ENCODE measurements at places on chromosomes 3 and 15.
A peak's percentile ranks its signal among the peaks of the same experiment; 100 is the strongest.

DNA sequence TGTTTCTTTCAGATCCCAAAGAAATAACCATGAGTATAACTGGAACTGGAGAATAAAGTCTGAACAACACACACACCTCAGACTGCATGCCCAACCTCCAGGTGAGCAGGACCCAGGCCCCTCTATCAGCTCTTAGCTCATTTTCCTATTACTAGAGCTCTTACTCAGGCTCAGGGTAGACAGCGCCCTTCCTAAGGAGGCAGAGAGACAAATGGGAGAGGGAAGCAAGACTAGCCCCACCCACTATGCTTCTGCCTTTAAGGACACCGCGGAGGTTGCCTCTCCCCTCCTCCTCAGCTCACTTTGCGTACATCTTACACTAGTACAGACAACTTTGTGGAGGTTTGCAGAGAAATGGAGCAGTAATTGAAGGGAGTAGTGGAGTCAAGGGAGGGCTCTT is 44.0 kb upstream of the GLCE start:
- DNase-seq, result no peak

DNA sequence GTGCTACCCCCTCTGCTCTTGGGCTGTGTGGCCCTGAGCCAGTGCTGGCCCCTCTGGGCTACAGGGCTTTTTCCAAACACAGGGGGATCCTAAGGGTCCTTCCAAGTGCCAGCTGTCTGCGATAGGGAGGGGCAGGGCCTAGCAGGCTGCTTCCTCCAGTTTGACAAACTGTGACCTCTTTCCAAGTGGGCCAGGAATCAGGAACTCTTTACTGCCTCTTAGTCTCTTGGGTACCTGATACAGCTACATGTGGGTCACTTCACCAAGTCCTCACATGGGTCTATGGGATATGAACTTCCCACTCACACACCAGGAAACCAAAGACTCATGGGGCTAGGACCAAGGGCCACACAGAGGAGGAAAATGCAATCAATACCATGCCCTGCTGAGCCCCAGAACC is 25.4 kb downstream of the SEC61A1 start:
- no peak for DNase-seq

DNA sequence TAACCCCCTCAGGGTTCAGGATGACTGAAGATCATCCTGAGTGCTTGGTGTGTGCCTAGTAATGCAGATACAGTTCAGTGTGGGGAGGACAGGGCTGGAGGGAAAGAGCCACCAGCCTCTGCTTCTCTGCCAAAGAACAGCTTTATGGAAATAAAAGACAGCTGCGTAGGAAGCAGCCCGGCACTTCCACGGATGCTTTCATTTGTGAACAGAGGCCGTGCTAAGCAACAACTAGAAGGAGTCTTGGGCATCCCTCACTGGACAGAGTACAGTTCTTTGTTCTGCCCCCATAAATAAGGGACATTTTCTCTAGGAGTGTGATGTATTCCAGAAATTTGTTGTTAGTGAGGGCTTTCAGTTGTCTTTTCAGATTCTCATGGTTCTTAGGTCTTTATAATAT is 194.8 kb upstream of the RGMA start:
- no peak for DNase-seq

- no peak for DNase-seq
Measured at GRCh38 chr3:152174876-152175527, 93.7 kb upstream of the MBNL1 start.

DNA sequence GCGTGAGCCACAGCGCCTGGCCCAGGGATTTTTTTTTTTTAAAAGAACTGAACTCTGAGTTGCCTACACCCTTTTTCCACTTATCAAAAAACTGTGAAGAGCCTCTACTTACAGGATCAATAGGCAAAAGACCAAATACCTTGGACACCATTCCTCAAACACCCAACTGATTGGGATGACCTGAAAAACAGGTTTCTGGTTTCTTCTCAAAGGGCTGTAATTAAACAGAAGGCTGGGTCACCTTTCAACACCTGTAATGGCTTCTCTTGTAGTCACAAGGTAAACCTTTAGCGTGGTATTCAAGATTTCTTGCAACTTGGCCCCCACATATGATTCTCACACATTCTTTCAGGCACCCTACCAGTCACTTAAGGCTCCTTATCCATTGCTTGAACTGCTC is 38.4 kb upstream of the PLXND1 start:
- no peak for DNase-seq

DNA sequence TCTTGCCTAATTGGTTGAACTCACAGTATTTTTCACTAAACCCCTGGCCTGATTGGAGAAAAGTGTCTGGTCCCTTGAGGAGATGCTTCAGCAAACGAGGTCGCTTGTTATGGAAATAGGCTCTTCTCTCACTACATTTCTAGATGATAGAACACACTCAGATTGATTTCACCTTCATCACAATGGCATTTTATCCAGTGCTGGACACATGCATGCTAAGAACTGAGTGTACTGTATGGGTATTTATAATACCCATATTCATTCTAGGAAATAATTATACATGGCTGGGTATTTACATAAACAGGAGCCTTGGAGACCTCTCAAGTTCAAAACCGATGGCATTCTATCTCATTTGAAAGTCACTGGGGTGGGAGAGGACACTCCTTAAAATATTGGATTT is 444.9 kb downstream of the LPP start:
- no peak for DNase-seq

DNA sequence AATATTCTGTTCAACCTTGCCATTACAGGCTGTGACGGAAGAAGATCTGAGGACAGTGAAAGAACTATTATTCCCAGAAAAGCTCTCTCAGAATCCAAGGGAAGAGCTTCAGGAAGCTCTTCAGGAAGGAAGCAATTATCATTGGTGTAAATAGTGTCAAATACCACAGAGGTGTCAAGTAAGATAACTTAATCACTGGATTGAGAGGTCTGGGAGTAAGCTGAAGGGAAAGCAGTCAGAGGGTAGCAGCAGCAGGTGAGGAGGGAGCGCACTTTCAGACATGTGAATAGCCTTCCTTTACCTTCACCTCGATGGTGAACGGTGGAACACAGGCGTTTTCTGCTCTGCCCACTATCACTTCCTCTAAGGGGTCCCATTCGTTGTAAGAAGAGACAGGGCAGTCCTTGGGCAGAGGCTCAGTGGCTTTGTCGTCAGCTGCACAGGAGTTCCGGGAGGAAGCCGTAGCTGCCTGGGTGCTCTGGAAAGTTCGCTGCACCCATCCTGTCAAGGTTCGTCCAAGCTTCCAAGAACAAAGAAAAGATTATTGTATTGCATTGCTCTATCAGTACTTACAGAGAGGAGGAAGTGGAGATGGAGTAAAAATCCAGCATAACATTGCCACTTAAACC is 1.9 kb downstream of the GATM start:
- DNase-seq, result no peak

DNA sequence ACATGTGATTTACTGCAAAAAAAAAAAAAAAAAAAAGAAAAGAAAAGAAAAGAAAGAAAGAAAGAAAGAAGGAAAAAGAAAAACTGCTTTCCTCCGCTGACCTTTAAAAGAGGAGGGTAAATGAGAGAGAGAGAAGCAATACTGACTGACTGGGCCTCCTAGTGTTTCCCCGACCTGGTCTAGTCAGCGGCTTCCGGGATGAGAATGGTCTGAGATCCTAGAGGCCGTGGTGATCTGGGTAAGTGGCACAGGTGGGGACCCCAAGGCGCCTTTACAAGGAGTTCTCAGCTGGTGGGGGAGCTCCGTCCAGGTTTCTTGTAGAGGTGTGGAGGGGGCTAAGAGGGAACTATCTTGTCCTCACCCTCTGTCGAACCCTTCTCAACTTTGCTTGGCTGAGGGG is 223.1 kb downstream of the MEIS2 start:
- no peak for DNase-seq

DNA sequence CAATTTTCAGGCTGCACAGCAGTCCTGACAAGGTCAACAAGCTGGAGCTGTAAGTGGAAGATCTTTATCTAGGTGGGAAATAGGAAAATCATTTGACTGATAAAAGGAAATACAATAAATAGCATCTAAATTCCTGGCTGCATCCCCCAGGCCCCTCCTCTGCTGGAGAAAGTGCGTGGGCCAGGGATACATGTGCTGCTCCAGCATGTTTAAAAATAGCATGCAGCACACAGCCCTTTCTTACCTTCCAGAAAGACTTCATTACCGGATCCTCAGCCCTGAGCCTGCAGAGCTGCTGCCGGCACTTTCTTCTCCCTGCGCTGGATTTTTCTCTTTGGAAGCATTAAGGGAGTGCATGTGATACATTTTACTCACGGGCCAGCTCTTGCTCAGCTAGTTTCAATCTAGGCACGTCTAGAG is 77.3 kb downstream of the HMG20A start:
- DNase-seq, result no peak

DNA sequence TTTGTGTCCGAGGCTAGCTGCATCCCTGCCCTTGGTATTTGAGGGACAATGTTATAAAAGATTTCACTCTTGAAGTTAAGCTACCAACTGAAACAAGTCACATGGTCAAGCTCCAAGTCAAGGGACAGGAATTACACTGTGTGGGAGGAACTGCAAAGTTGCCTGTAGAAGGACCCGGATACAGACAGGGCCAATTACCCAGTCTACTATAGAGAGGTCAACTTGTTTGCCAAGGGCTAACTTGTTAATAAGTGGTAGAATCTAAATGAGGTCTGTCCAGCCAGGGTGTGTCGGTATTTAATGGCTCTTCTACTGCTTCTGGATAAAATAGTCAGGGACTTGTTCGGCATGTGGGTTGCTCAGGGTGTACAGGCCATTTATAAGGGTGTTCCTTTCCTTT is 55.7 kb downstream of the PTPRG start:
- no peak for DNase-seq

DNA sequence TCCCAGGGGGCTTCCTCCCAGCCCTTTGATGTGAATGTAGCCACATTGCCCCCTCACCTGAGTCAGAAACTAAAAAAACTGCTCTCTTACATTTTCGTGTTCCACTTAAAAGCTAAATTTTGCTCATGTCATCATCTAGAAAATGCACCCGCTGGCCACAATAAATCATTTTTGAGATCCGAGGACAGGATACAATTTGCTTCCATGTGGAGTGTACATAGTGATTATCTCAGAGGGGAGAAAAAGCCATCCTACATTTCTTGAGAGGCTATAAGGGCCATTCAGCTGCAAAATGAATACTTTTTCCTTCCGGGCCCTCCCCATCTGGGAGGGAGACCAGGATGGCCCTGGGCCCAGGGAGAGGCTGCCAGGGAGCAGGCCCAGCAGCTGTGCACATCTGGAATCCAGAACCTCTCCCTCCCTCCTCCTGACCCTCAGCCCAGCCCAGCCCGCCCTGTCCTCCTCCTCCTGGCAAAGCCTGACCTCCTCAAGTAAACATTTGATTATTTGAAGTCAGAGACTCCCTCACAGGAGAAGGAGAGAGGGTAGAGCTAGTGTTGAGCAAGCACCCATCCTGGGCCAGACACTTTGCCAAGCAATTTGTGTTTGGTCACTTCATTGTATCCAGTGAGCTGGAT is 59.1 kb downstream of the CORO2B start:
- no peak for DNase-seq

DNA sequence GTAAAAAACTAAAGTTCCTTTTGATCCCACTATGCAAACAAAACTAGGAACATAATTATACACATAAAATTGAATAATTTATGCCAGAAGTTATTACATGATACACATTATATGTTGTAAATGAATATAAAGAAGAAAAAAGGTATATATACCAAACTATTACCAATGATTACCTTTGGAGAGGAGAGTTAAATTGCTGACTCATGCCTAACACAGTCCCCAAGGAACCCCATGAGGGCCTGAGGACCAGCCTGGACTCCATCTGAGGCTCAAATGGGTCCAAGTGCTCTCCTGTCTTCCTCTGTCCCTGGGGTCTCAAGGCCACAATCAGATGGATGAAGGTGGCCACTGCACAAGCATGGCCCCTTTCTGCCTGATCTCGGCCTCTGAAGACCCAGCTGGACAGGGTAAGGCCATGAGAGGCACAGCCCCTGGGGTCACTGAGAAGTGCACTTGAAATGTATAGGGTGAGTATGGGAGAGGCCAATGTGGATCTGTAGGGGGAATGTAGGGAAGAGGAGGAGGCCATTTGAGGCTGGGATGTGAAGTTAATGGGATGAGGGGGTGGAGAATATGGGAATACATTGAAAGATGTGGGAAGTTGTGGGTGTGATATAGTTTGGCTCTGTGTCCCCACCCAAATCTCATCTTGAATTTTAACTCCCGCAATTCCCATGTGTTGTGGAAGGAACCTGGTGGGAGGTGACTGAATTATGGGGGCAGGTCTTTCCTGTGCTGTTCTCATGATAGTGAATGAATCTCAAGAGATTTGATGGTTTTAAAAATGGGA is 1.1 kb upstream of the IQCF1 start:
- DNase-seq, result no peak

- peak; percentile 32 for DNase-seq
Measured at GRCh38 chr15:60328852-60329443, 68.8 kb downstream of the ANXA2 start.

GRCh38 chr15:85035980-85036379 is 54.3 kb downstream of the PDE8A start:
- DNase-seq, result no peak

- no peak for DNase-seq
Measured at GRCh38 chr3:195388380-195388779, 54.4 kb downstream of the ACAP2 start.

GRCh38 chr3:127101411-127102187 is 91.3 kb upstream of the PRR23E start:
- DNase-seq, result no peak

- no peak for DNase-seq
Measured at GRCh38 chr3:122102191-122102935, 47.2 kb downstream of the CD86 start.

GRCh38 chr3:89685731-89686130 is 578.3 kb downstream of the EPHA3 start:
- DNase-seq, result no peak

GRCh38 chr3:44125882-44126281 is 115.8 kb upstream of the TOPAZ1 start:
- no peak for DNase-seq

DNA sequence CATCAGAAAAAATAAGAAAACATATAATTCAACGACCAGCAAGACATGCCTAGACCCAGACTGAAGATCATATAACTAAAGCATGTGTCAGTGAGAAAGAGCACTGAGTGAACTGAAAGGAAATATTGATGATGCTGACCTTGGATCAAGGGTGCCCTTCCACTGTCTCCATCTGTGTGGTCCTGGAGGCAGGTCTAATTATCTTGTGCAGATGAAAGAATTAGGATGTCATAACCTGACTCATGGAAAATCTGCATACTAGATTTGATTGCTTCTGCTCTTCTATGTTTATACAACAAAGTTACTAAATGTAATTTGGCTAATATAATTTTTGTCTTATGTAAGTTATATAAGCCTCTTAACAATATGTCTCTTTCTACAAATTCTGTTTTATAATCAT is 264.6 kb upstream of the TGFBR2 start:
- DNase-seq, result no peak

GRCh38 chr3:88785841-88786240 is 321.6 kb upstream of the EPHA3 start:
- no peak for DNase-seq

DNA sequence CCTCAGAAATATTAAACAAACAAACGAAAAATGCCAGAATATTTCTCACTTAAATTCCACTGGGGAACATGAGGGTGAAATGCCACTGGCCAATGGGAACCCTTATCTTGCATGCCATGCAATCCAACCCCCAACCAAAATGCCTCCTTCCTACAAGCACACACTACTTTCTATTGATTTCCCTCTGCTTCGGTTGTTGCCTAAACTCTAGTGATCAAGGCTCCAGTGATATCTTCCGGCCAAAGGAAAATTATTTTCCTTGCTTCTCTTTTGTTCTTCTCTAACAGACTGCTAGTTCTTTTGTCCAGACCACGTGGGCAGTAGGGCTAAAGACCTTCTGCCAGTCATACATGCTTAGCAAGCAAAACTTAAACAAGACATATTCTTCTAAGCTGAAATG is 115.7 kb downstream of the TMCC1 start:
- DNase-seq, result no peak
